AG04450 (cell line): ENCODE measurements at places on chromosomes 4 and X.

- DNase-seq: no peak
Observed at GRCh38 chr4:12265554-12265953, 836.9 kb upstream of the HS3ST1 start.

- DNase-seq: no peak
Observed at GRCh38 chrX:78213331-78213730, 73.9 kb upstream of the TAF9B start.

DNA sequence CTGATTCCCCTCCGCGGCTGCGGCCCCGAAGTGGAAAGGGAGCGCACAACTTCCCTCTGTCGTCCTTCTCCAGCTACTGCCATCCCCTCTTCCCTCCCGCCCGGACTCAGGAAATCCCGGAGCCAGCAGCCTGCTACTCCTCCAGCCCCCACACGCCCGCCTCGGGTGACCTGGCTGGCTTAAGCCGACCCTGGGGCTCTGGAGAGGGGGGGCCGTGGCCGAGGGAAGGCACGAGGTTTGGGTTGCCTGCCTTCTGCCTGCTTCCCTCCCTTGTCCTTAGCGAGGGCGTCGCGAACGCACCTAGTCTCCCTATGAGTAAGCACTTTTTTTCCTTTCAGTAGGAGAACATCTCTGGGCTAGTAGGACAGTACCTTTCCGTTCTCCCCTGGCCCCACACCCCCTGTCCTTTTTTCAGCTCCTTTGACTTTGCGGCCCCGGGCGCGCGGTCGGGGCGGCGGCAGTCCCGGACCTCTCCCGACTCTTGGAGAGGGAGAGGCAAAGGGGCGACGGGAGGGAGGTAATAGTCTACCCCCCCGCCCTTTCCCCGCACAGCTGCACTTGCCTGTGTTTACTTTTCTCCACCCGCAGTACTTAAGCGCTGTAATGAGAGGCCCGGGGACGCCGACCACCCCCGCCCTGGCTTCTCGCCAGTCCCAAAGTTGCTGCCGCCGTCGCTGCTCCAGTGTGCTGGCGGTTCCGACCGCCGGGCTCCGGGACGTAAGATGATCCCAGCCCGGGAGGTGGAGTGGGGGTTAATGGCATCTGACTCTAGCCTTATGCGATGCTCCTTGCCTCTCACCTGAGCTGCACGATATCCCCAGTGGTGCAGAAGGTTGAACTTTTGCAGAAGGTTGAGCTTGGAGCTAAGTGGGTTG is 868 bp downstream of the PLS3 start:
- DNase-seq: no peak

DNA sequence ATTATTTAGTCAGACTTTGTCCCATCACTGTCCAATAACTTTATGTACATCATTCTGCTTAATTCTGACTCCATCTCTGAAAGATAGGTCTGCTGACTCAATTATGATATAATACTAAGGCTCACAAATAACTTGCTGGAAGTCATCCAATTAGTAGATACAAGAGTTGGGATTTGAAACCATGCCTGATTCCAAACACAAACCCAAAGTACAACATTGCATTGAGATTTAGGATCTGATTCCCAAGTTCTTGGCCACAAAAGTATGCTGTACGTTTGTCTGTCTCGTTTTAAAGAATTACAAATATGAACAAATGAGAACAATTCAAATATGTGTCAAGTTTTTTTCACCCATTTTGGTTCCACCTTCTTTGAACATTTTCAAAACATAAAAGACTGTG is 108.8 kb downstream of the AMELX start:
- DNase-seq: no peak

- DNase-seq: no peak
Observed at GRCh38 chr4:130747842-130748241, 1651.9 kb downstream of the C4orf33 start.

GRCh38 chr4:161601011-161601410 is 562.8 kb downstream of the FSTL5 start:
- no peak for DNase-seq

DNA sequence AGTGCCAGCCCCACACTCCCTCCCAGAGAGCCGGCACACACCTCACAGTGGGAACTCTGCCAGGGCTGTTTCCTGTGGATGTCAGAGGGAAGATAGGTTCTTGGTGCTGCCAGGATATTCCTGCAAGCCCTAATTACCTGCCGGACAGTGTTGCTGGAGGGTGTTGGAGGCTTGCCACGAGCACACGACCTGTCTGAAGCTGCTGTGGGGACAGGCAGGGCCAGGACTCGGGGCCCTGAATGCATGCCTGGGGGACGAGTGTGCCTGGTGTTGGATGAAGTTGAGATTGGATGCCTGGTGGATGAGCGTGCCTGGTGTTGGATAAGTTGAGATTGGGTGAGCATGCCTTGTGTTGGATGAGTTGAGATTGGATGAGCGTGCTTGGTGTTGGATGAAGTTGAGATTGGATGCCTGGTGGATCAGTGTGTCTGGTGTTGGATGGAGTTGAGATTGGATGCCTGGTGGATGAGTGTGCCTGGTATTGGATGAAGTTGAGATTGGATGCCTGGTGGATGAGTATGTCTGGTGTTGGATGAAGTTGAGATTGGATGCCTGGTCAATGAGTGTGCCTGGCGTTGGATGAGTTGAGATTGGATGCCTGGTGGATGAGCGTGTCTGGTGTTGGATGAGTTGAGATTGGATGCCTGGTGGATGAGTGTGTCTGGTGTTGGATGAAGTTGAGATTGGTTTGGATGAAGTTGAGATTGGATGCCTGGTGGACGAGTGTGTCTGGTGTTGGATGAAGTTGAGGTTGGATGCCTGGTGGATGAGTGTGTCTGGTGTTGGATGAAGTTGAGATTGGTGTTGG is 23.2 kb upstream of the UVSSA start:
- DNase-seq: peak; percentile 87

DNA sequence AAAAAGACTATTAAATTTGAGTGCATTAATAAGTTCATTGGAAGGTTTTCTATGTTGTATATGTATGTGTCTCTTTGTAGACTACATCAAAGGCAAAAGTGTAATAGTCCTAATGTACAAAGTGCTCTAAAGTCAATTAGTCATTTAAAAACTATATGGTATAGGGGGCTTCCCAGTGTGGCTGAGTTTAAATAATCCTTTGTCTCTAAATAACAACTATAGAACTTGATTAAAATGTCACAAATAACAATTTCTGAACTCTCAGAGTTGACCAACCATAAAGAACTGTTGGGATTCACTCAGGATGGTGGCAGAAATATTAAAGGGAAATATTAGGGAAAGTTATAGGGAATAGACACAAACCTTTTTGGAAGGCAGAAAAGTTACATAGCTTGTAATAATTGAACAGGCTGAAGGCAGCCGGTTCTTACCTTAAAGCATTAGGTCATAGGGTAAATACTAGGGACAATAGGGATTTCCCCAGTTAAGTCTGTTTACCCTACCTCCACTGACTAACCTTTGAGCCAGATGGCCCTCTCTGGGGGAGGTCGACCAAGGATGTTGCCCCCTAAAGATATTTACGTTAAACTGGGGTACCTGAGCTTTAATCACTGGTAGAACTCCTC is 1054.2 kb downstream of the ARAP2 start:
- DNase-seq: no peak

DNA sequence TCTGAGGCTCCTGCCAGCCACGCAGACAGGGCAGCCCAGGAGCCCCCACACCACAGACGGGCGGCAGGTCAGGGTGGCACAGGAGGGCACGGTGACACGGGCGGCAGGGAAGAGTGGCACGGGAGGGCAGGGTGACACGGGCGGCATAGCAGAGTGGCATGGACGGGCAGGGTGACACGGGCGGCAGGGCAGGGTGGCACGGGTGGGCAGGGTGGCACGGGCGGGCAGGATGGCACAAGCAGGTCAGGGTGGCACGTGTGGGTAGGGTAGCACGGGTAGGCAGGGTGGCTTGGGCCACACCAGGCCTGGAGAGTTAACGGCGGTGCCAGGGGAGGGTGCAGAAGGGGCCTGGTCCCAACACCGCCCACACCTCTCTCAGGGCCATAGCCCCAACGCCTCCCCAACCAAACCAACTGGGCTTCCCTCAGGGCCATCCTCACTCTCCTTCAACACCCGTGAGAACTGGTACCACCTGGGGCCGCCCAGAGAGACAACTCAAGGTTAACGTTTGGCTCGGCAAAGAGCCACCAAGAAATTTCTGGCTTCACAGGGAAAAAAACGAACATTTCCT is 3.4 kb downstream of the CTBP1 start:
- DNase-seq: no peak

DNA sequence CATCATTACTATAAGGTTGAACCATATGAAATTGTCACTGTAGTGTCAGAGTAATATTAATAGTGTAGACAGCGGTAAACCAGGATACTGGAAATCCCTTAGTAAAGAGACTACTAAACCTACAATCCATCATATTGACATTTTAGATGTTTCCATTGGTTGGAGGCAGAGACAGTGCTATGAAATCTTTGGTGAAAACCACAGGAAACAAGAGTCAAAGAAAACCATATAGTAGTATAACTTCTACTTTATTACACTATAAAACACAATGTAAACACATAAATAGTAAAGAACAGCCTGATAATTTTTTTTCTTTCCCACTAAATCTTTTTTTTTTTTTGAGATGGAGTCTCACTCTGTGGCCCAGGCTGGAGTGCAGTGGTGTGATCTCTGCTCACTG is 15.9 kb downstream of the RELL1 start:
- DNase-seq: no peak

DNA sequence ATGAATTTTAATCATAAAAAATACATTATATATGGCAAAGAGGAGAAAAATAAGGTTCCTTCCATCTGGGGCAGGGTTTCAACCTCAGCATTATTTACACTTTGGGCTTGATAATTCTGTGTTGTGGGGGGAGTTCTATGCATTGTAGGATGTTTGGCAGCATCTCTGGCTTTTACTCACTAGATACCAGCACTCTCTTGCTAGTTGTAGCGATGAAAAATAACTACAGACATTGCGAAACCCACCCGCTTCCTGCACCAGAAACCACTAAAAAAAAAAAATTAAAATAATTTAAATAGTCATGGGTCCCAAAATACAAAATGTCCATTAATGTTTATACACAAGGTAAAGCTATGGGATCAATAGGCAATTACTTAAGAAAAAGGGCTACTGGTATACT is 52.7 kb downstream of the PPP3CA start:
- no peak for DNase-seq

DNA sequence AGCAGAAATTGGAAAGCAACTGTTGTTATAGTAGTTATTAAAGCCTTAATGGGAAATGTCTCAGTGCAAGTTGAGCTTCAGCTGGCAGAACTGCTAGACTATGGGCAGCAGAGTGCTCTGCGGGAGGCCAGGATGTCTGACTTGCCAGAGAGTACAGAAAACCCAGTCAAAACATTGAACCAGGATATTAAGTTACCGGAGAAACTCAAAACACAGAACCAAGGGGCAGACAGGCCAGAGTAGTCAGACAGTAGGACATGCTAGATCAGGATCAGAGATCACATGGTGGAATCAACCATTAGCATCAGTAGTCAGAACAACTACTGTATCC is 72.9 kb upstream of the TNIP3 start:
- DNase-seq: no peak

- DNase-seq: no peak
Observed at GRCh38 chr4:184824776-184825084, 1.0 kb downstream of the ACSL1 start.

DNA sequence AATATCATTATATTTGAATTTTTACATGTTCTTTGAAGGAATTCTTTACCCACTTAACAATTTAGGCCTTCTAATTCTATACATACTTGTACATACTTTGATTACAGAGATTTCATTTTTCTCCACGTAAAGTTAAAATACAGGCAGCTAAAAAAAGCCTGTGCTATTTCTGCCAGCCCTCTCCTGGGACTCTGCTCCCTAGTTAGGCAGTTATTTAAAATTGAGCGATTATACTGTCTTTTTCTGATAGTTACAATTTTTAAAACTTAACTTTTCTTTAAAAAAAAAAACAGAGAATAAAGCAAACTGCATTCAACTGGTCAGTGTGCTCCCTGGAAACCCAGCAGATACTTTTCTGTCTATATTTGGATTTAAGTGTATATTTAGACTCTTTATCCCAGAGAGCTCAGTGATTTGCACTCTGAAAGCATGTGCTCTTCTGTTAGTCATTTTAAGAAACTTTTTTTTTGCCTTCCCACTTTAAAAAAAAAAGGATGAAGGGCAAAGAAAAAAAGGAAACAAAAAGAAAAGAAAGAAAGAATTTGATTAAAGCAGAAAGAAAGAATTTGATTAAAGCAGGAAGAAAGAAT is 18.1 kb upstream of the FAM241A start:
- DNase-seq: no peak

GRCh38 chrX:1424147-1424851 is 28.4 kb downstream of the ASMTL start:
- DNase-seq: no peak

- no peak for DNase-seq
Observed at GRCh38 chr4:90876296-90876695, 749.1 kb downstream of the CCSER1 start.

DNA sequence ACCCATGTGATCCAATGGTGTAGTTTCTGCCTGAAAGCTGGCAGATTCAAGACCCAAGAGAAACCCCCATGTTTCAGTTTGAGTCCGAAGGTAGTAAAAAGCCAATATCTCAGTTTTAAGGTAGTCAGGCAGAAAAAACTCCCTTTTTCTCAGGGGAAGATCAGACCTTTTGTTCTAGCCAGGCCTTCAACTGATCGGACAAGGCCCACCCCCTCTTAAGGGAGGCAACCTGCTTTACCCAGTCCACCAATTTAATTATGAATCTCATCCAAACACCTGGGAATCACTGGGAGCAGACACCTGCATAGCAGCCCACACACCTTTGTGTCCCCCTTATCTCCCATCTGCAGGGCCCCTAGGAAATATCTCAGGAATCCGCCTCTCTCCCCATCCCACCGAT is 322.0 kb downstream of the STK32B start:
- no peak for DNase-seq

GRCh38 chr4:155935389-155935986 is 18.2 kb downstream of the CTSO start:
- no peak for DNase-seq

GRCh38 chrX:112654871-112655270 is 24.9 kb downstream of the LHFPL1 start:
- DNase-seq: no peak

- DNase-seq: no peak
Observed at GRCh38 chr4:10267066-10267465, 150.5 kb upstream of the WDR1 start.

DNA sequence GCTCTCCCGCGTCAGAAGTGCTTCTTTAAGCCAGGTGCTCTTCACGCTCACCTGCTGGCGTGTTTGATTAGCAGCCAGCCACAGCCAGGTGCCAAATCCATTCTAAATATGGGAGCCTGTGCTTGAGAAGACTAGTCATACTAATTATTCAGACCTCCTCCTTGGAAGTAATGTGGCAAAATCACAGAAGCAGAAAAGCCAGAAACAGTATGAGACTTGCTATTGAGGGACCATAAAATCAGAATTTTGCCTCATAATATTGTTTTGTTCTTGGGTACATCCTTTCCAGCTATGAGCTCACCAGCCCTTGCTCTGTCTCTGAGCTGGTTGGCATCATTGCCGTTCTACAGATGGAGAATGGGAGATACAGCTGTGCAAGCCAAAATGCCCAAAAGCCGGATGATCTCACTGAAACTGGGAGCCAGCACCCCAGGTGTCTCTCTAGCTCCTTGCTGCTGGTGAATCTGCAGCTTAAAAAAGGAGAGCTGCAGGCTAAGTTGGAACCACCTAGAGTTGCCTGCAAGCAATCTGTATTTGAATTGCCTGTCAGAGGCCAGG is 205.4 kb downstream of the SHROOM3 start:
- DNase-seq: no peak
